ENCODE measurements at places on chromosomes 3 and 15. TPM values are rescaled to one million over a fixed set of nuclear protein-coding genes. Genes with fewer than 3 reads are reported as not detected.

DNA sequence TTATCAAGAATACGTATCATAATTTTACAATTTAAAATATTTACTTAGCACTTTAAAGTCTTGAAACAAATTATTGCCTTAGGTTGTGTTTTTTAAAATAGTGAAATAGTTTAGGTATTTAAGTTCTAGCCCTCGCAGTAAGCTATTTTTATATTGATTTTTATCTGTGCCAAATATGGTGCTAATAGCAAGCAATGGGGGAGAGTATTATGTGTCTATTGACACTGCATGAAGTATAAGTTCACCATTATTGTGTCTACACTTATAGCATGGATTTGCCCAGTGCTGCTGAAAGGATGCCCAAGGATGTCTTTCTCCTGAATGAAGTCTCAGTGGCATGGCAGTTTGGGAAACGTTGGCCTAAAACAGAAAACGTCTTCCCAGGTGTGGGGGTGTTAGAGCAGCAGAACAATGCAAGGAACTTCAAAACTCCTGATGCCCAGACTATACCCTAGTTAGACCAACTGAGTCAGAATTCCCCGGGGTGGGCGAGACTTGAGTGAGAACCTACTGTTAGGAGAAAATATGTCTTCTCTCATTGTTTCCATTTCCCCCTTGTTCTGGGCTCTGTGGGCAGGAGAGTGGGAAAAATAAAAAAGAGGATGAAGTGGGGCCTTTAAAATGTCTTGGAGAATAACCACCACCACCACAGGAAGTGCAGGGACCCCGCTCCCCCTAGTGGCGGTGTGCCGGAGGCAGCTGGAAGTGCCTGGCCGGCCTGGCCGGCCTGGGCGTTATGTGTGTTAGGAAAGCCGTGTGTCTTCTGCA lies 104.2 kb upstream of the SLC7A14 start:
- DNase-seq, result peak; percentile 88

- no peak for DNase-seq
These were observed 41.4 kb downstream of the CRTC3 start for GRCh38 chr15:90571063-90571541.

DNA sequence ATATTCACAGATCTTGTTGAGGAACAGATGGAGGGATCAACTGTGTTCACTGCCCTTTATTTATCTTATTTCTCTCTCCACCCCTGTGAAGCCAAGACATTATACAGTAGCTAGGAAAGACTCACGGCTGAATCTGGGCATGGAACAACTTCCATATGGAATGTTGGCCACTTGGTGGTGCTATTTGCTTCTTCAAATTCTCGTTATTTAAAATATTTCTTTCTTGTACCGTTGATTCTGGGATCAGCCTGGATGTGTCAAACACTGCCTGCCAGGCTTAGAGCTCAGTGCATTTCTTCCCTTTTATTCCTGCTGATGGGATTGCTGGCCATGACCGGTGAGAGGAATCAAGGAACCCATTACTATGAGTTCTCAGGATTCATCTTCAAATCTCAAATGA lies 17.5 kb upstream of the GASK1A start:
- no peak for DNase-seq

DNA sequence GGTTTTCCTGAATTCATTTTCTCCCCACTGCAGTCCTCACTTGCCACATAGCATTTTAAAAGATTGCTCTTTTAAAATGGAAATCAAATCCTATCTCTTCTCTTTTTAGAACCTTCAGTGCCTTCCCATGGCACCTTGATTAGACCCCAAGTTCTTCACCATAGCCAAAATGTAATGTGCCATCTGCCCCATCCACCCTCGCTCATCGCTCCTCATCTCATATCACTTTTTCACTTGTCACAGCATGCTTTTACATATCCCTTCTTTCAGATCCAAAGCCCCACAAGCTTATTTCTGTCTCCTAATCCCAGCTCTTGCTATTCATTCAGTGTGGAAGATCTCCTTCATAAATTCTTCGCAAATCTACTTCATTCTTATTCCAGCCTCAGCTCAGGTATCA lies 161.7 kb downstream of the CD47 start:
- DNase-seq, result no peak

PFN2 gene
- total RNA-seq, result 175 TPM
